ENCODE measurements at places on chromosomes 13 and 19. TPM values are rescaled to one million over a fixed set of nuclear protein-coding genes. Genes with fewer than 3 reads are reported as not detected.
A peak's percentile ranks its signal among the peaks of the same experiment; 100 is the strongest.

DNA sequence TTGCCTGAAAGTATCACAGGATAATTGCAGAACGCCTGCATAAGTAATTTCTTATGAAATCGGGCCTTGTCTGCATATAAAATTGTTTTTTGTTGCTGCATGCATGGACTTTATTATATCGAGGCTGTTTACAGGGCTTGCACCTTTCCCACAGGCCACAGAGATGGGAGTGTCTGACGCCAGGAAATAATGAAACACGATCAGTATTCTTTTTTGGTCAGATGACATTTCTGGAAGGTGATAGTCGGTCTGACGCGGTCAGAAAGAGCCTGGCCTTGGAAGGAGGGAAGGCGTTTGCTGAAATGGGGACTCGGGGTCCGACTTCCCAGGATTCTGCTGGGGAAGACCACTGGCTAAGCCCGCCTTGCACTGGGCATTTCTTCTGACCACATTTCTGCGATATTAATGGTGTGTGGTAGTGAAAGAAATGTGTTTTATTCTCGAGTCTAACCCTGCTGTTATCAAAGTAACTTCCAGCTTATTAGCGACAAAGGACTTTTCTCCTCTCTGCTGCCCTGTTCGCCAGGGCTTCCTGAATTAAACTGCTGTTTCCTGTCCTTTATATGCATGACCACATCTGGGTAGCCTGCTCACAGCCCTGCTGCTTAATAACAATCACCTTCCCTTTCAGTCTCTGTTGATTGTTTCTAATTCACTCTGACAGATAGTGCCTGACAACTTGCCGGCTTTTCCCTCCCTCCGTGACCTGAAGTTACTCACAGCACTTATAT is 11.6 kb upstream of the ZNF536 start:
- DNase-seq, result no peak

DNA sequence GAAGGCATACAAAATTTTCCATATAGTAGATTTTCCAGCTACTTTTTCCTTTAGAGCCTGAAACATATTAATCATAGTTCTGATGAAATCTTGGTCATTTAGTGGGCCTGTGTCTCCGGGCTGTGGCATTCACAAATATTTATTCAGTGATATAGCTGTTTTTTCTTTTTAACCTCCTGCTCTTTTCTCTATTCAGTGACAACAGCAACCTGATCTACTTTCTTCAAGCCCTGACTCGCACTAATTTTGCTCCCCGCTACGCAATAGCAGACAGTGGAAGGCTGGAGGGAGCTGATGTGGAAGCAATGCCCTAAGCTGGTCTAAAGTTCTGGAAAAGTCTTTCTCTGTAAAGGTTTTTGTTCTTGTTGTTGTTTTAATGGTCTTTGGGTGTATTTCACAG is 289.7 kb downstream of the SLITRK6 start:
- no peak for DNase-seq

DNA sequence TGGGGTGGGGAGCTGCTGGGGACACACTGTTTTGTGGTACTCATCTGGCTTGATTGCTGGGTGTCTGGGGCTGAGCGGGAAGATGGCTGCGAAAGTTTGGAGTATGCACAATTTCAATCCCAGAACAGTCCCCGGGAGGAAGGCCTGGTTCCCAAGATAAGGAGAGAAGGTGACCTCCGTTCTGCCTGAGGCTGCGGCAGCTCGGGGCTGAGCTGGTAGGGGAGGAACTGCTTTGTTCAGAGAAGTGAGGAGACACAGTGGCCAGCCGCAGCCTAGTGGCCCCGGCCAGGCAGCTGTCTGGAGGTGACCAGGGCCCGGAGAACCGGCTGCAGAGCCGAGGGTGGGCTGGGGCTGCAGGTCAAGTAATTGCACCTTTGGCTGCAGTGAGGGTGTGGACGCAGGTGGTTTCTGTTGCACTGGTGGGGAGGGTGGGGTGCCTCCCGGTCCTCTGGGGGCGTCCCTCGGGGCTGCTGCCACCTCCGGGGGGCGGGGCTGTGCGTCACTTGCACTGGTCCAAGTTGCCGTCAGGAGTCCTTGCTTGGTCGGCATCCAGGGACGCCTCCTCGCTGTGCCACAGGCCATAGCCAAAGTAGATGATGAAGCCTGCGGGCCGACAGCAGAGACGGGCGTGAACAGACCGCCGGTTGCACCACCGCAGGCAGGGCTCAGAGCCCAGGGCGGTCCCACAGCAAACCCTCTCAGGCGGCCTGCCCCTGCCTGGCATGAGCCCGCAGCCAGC is 81.3 kb downstream of the SLC7A1 start:
- DNase-seq, result peak; percentile 25

- DNase-seq, result peak; percentile 7
Observed at GRCh38 chr13:106343836-106344235, 191.6 kb downstream of the EFNB2 start.

- no peak for DNase-seq
Observed at GRCh38 chr19:13804830-13805683, 9.8 kb downstream of the ZSWIM4 start.

GRCh38 chr19:10043286-10043927 is 30.1 kb downstream of the RDH8 start:
- no peak for DNase-seq

The DOCK6 gene
- 154 TPM for polyA plus RNA-seq

The RNF17 gene
- 0.30 TPM for polyA plus RNA-seq

The CYP4F8 gene
- polyA plus RNA-seq, result not detected

The PRODH2 gene
- not detected for polyA plus RNA-seq

The NTN5 gene
- polyA plus RNA-seq, result 0.18 TPM

The PROZ gene
- polyA plus RNA-seq, result not detected

The CBLC gene
- polyA plus RNA-seq, result 0.04 TPM

All from endothelial cell of umbilical vein (primary cell).